ENCODE measurements at places on chromosomes 11 and 22.

- DNase-seq, result no peak
Observed at GRCh38 chr11:127627629-127628457, 627.3 kb upstream of the KIRREL3 start.

- peak; percentile 89 for DNase-seq
Observed at GRCh38 chr11:46936138-46937110, at the start of gene CSTPP1. Gene CSTPP1, plus strand, starts transcription at chr11:46936761. Its CDS starts 45 bp downstream, at chr11:46936806.

- DNase-seq, result no peak
Observed at GRCh38 chr11:115439385-115439784, 64.8 kb downstream of the CADM1 start.

DNA sequence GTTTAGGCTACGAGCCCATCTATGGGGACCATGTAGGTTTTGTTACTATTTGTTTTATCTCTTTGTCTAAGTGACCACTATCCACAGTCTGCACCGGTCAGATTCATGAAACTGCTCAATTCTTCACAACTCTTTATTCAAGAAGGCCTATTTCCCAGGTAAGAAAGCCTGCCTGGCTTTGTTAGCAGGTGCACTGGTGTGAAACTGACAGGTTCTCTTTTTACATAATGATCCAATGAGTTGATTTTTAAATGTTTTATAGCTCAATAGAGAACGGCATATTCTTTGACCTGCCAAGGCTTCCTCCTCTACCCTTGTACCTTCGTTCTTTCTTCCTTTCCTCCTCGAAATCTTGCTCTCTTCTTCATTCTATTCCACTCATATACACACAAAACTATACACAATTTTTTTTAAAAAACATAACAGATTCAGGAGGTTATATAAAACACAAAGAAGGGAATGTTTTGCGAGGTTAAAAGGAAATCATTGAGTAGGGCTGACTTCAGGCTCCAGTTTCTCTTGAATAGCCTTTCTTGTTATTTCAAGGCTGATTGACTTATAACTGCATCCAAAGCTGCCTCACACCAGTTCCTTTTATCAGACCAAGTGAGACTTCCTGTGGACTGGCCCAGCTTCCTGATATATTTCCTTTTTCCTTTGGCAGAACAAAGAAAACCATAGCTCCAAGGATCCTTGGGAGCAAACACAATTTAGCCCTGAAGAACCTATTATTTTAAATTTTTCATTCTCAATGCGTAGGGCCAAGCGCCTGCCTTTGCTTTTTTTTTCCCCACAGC, 11.4 kb downstream of the FLI1 start:
- DNase-seq, result no peak

- DNase-seq, result no peak
Observed at GRCh38 chr22:47444746-47445065, 682.3 kb downstream of the TBC1D22A start.

DNA sequence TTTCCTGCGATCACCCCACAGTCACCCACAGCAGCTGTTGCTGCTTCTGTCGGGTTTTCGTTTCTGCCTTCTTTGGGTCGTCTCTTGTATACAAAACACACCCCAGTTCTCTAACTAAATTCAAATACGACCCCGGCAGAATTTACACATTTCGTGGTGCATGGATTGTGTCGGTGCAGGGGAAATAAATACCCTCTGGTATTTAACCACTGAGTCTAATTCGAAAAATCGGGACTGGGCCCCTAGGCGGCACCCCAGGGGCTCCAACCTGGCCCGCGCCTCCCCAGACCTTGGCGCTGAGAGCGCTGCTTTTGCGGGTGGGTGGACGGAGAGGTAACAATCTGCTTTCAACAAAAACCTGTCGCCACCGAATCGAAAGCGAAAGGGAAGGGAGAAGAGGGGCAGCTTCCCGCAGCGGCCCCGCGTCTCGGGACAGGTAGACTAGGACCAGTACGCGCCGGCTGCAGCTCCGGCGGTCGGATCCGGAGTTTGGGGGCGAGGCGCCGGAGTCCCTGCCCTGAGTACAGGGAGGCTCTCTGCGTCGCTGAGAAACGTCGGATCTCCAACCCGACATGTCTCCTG, 4.4 kb downstream of the ALX4 start:
- no peak for DNase-seq

DNA sequence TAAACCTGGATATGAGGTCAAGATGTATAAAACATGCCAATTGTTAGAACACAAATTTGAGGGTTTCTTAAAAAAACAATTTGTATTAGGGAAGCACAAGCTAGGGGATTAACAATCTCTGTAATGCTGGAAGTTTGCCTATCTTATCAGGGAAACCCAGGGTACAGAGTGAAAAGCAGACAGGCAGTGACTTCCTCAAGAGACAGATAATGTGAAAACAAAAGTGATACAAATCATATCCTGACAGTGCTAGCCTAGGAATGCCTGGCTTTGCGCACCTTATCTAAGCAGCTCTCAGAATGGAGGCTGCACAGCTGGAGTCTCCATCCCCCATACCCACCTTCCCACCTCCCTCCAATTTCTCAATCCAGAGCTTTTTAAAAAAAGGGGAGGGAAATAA, 22.5 kb upstream of the RBX1 start:
- no peak for DNase-seq

- DNase-seq, result no peak
Observed at GRCh38 chr11:110490886-110491285, 61.1 kb downstream of the FDX1 start.

DNA sequence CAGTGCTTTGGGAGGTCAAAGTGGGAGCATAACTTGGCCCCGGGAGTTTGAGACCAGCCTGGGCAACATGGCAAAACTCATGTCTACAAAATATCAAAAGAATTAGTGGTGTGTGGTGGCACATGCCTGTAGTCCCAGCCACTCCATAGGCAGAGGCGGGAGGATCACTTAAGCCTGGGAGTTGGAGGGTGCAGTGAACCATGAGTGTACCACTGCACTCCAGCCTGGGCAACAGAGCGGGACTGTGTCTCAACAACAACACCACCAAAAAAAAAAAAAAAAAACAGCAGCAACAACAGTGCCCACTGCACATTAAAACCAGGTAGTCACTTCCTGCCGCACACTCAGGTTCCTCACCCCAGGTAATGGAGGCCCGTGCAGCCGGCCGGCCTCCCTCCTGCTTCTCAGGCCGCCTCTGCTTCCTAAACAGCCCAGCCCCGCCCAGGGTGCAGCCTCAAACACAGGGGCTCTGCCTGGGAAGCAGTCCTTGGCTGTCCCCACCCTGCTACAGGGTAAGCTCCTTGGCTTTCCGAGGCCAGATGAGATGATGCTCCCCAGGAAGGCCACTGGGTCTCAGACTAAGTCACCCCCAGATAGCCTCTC, 318.3 kb downstream of the SHANK2 start:
- DNase-seq, result no peak

- no peak for DNase-seq
Observed at GRCh38 chr11:69364921-69365320, 71.0 kb downstream of the MYEOV start.

DNA sequence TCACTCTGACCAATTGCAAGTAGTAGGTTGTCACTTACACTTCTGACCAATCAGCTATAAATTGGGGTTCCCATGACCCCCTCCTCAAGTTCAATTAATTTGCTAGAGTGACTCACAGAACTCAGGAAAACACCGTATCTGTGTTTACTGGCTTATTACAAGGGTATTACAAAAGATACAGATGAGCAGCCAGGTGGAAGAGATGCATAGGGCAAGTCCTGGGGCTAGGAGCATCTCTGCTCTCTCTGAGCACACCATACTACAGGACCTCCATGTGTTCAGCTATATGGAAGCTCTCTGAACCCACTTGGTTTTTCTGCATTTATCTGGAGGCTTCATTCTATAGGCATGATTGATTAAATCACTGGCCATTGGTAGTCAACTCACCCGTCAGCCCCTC, 11.3 kb upstream of the GRK3 start:
- no peak for DNase-seq

GRCh38 chr11:15910761-15911160, 445.6 kb downstream of the SOX6 start:
- DNase-seq, result no peak

- no peak for DNase-seq
Observed at GRCh38 chr11:62627713-62628112, 5.9 kb upstream of the B3GAT3 start.

DNA sequence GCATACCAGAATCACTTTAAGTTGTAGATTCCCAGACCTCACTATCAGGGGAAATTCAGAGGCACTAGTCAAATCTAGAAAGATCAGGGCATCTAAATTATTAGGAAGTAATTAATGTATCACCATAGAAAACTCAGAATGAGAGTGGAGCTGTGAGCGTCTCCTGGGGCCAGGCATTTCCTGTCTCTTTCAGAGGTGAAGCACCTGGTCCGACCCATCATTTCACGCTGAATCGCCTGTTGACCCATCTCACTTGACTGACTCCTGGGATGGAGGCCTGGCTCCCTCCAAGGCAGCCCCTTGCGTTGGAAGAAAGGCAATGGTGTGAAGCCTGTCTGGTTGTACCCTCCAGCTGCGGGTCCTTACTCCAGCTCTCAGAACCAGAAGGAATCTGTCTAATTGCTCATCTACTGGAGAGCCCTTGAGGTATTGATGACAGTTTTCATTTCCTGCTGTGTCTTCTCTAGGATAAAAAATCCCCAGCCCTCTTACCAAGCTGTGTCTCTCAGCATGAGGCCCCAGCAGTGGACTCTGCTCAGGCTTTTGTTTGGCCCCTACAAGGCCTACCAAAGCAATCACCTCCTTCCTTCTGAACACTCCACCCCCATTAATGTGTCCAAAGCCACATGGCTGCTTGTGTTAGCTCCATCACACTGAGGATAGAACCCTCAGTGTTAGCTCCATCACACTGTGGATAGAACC, 93.2 kb upstream of the SYT13 start:
- DNase-seq, result no peak

GRCh38 chr11:44785856-44786607, 59.3 kb downstream of the TSPAN18 start:
- DNase-seq, result no peak

DNA sequence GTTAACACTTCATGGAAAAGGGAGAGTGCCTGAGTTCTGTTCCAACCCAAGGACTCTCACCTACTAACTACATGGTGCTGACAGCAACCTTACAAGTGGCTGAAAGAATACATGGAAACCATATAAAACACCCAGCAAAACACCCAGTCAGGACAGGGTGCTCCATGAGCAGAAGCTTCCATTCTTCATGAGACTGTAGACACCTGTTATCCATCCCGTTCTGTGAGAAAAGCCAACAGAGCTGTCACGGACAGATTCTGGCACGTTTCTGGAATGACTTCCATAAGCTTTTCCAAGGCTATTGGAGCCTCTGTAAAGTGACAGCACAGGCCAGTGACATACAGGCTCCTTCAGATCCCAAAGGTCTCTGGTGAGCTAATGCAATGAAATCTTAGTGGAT, 23.2 kb downstream of the PRR14L start:
- DNase-seq, result no peak

GRCh38 chr11:29312812-29313211, 704.0 kb downstream of the KCNA4 start:
- DNase-seq, result no peak

DNA sequence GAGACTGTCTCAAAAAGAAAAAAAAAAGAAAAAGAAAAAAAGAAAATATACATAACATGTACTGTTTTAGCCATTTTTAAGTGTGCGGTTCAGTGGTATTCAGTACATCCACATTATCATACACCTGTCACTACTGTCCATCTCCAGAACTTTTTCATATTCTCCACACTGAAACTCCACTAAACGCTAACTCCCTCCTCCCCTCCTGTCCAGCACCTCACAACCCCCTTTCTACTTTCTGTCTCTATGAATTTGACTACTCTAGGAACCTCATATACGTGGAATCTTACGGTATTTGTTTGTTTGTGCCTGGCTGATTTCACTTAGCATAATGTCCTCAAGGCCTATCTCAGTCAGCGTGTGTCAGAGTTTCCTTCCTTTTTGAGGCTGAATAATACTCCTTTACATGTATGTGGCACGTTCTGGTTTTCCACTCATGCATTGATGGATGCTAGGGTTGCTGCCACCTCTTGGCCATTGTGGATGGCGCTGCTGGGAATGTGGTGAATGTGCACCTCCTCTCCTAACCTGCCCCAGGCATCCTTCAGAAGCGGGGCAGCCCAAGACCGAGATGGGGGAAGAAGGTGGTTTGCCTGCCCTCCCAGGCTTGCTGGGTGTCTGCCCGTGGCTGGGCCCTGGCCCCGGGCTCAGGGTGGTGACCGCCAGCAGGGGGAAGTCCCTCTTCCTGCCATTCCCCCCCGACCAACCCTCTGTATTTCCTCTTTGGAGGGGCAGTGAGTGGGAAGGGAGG, 60.5 kb downstream of the BCR start:
- no peak for DNase-seq

DNA sequence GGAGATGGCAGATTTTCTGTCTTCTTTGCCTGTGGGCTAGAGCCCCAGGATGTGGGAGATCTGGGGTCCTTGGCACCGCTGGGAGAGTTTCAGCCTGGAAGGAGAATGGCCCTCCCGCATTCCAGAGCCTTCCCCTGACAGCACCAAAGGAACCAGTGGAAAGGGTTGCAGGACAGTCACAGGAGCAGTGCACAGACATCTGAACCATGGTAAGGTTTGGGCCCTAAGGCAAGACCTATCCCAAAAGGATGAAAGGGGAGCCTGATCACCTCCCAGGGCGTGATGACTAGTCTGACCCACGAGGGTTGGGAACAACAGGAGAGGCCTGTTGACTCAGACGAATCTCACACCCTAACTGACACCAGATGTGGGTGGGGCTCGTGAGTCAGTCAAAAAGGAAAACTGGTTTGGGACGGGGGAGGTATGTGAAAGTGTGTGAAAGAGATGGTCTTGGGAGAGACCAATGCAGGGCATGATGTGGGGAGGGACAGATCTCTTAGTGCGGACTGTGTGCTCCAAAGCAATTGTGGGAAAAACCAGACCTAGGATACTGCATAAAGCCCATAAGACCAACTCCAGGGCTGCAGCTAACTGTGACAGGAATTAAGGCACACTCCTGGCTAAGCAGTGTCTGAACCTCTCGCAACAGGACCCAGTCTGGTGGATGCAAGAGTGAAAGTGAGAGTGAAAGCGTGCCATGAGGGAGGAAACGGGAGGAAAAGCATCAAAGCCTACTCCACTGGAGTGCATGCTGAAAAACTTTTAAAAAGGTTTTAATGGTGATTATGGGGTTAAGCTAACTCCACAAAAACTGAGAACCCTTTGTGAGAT, 39.1 kb upstream of the GLYAT start:
- DNase-seq, result no peak

- DNase-seq, result no peak
Observed at GRCh38 chr11:19785265-19785664, 72.6 kb downstream of the NAV2 start.

- no peak for DNase-seq
Observed at GRCh38 chr11:95134491-95134890, 44.8 kb downstream of the ENDOD1 start.

DNA sequence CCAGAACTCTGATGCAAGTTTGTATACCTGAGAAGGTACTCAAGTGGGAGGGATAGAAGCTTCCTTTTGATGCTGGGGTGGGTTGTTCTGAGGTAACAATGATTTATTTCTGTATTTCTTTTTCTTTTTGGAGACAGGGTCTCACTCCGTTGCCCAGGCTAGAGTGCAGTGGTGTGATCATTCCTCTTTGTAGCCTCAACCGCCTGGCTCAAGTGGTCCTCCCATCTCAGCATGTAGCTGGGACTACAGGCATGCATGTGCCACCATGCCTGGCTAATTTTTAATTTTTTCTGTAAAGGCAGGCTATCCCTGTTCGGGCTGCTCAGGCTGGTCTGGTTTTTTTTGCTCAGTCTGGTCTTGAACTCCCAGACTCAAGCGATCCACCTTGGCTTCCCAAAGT, 7.9 kb downstream of the KDM2A start:
- no peak for DNase-seq
